Hippocampal formation (tissue), 2 donors: ENCODE measurements at places on chromosomes 6 and 20.

DNA sequence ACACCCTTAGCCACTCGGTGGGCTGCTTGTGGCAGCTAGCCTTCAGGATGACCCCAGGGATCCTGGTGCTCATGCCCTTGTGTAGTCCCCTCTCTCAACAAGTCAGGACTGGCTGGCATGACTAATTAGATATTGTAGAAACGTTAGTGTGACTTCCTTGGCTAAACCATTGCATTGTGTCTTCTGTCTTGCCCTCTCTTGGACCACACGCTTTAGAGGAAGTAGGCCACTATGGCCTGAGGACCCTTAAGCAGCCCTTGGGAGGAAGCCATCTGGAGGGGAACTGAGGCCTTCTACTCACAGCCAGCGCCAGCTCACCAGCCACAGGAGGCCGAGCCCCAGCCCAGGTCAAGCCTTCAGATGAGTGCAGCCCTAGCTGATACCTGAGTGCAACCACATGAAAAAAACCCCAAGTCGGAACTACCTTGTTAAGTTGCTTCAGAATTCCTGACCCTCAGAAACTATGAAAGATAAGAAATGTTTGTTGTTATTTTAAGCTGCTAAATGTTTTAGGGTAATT lies 10.1 kb downstream of the ANGPT4 start:
- no peak for DNase-seq

DNA sequence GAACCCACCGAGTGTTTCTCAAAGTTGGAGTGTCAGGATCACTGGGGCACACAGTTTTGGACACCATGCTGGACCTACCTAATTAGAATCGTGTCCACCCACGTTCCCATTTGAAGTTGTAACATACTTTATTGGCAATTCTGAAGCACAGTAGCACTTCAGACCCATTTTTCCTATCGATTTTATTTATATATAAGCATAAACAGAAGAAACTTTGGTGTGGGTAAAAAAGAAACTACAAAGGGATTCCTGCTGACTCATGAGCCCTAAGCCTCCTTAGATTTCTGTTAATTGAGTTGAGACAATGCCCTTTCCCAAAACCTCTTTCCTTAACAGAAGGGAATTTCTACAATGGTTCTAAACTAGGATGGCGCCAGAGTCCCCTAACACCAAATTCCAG lies 398.0 kb downstream of the CDKAL1 start:
- DNase-seq, result no peak

DNA sequence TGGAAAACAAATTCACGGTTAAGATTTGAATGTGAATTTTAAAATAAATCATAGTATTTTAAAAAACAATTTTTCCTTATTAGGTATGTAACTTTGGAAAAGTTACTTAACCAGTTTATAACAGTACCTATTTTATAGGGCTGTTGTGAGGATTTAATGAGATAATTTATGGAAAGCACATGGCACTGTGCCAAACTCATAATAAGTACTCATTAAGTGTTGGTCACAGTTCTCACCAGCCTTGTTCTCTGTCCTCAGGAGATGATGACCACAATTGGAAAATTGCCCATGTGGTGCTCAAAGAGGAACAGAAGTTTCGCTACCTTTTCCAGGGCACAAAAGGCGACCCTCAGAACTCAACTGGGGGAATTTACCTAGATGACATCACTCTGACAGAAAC lies 39.6 kb downstream of the MEP1A start:
- no peak for DNase-seq

DNA sequence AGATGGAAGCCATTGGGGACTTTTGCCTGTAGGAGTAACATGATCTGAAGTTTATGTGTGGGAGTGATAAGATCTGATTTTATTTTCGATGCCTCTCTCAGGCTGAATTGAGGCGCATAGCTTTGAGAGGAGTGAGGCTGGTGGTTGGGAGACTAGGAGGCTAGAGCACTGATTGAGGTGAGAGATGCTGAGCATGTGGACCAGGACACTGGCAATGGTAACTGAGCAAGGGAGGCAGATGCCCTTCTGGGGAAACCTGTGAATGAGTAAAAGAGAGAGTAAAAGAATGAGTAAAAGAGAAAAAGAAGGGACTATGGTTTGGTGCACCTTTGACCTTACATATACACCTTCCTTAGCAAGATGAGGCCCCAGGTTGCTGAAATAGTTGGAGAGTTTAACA lies 3.0 kb downstream of the RRP36 start:
- DNase-seq, result no peak

DNA sequence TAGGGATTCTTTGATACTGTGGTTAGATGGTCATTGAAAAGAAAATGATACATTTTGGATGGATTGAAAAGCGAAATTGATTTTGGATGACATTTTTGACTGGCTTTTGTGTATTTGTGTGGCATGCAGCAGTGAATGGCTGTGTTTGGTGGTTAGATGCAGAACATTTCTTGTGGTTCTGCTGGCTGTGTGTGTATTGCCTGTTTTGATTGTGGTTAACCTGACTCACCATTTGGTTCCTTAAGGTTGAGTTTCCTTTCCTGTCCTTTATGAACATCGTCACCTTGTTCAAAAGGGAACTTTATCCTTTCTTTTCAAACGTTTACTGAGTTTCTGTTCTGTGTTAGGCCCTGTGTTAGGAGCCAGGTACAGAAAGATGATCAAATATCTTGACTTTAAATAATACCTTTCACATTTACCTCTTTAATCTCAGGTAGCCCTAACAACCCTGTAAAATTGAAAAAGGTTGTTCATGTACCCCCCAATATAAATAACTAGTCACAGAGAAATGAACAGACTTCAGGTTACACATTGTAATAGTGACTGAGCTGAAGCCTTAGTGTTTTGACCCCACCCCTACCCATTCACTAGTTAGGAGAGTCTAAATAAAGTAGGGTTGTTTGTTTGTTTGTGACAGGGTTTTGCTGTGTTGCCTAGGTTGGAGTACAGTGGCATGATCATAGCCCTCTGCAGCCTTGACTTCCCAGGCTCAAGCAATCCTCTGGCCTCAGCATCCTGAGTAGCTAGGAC lies 23.8 kb downstream of the ANKS1A start:
- no peak for DNase-seq

DNA sequence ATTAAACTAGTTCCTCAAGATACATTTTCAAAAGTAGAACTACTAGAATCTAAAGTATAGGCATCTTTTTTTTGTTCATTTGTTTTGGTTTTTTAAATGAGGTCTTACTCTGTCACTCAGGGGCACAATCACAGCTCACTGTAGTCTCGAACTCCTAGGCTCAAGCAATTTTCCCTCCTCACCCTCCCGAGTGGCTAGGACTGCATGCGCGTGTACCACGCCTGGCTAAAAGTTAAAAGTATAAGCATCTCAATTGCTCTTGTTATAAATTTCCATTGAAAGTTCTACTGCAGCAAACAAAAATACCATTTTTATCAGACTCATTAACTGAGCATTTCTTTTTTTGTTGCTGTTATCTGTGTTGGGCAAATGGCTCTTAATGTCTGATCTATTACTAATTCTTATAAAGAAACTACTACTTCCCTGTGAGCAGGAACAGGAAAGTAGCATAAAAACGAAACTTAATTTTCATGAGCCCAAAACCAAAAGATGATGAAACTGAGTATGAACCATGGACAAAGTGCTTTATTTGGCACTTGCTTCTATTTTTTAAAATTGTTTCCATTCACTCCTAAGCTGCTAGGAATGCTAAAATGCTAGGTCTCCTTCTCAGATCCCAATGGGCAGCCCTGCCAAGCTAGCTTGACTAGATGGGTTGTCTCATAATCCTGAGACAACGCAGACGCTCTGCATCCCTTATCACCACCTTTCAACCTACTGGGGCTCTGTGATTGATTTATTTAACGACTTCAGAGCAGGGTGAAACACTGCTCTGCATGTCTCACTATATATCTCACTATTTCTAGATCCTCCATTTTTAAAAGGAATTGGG lies 36.9 kb downstream of the TRPC4AP start:
- no peak for DNase-seq
